ENCODE measurements at places on chromosomes 16 and 17. TPM values are rescaled to one million over a fixed set of nuclear protein-coding genes. Genes with fewer than 3 reads are reported as not detected.

The CCL8 gene
- not detected for polyA plus RNA-seq

The CCNF gene
- polyA plus RNA-seq, result 10.4 TPM

The TBC1D3H gene
- polyA plus RNA-seq, result not detected

The C16orf46 gene
- 4.4 TPM for polyA plus RNA-seq

The ZG16B gene
- 0.32 TPM for polyA plus RNA-seq

The MYO18A gene
- 75.9 TPM for polyA plus RNA-seq

The PLA2G10 gene
- polyA plus RNA-seq, result 0.39 TPM

The HS3ST4 gene
- 18.3 TPM for polyA plus RNA-seq

The ADAMTS18 gene
- polyA plus RNA-seq, result 7.5 TPM

The HMOX2 gene
- 130 TPM for polyA plus RNA-seq

The VASN gene
- polyA plus RNA-seq, result 10.8 TPM

The ZNF469 gene
- 7.8 TPM for polyA plus RNA-seq

The SMIM5 gene
- 2.1 TPM for polyA plus RNA-seq

The CTRB2 gene
- 0.20 TPM for polyA plus RNA-seq

The CTU2 gene
- 24.9 TPM for polyA plus RNA-seq

The TPSD1 gene
- polyA plus RNA-seq, result not detected

The KLHDC4 gene
- polyA plus RNA-seq, result 36.9 TPM

The MYH13 gene
- not detected for polyA plus RNA-seq

The BCO1 gene
- polyA plus RNA-seq, result 0.71 TPM

The ITPRIPL2 gene
- 7.1 TPM for polyA plus RNA-seq

The TNFSF12 gene
- polyA plus RNA-seq, result 31.4 TPM

The HSPB9 gene
- polyA plus RNA-seq, result 0.51 TPM

The MPHOSPH6 gene
- polyA plus RNA-seq, result 56.6 TPM

The C16orf54 gene
- 0.29 TPM for polyA plus RNA-seq

The ABCA8 gene
- polyA plus RNA-seq, result 9.7 TPM

The CHST5 gene
- polyA plus RNA-seq, result 4.9 TPM

The ZG16 gene
- polyA plus RNA-seq, result 0.05 TPM

The SRL gene
- polyA plus RNA-seq, result 1.8 TPM

The TLCD2 gene
- 2.9 TPM for polyA plus RNA-seq

The KRTAP4-5 gene
- polyA plus RNA-seq, result not detected

The SPATA2L gene
- polyA plus RNA-seq, result 14.0 TPM

The CDC42EP4 gene
- 106 TPM for polyA plus RNA-seq

The CYTH1 gene
- 50.4 TPM for polyA plus RNA-seq

The CLEC18C gene
- polyA plus RNA-seq, result 2.2 TPM

The ANKFY1 gene
- 71.2 TPM for polyA plus RNA-seq

The HSD17B1 gene
- polyA plus RNA-seq, result 5.2 TPM

The SMPD3 gene
- polyA plus RNA-seq, result 44.7 TPM

The C16orf86 gene
- polyA plus RNA-seq, result 4.2 TPM

The GGT6 gene
- 0.15 TPM for polyA plus RNA-seq

The MON1B gene
- polyA plus RNA-seq, result 30.8 TPM

The KRT36 gene
- polyA plus RNA-seq, result not detected

The TMIGD1 gene
- not detected for polyA plus RNA-seq

The CD68 gene
- polyA plus RNA-seq, result 52.1 TPM

The KLHL10 gene
- not detected for polyA plus RNA-seq

The G6PC1 gene
- polyA plus RNA-seq, result 0.11 TPM

The GLIS2 gene
- polyA plus RNA-seq, result 27.4 TPM

The KIF2B gene
- polyA plus RNA-seq, result not detected

The SHMT1 gene
- 20.0 TPM for polyA plus RNA-seq

The TAT gene
- polyA plus RNA-seq, result 0.10 TPM

The MSI2 gene
- 122 TPM for polyA plus RNA-seq

The TMEM88 gene
- polyA plus RNA-seq, result 12.1 TPM

The FGF11 gene
- 42.2 TPM for polyA plus RNA-seq

The C16orf96 gene
- polyA plus RNA-seq, result 0.71 TPM

The CEP112 gene
- polyA plus RNA-seq, result 9.1 TPM

The SLC38A8 gene
- polyA plus RNA-seq, result 1.1 TPM

All from spinal cord (tissue), 10 donors.